ENCODE measurements at places on chromosomes 4 and X.

DNA sequence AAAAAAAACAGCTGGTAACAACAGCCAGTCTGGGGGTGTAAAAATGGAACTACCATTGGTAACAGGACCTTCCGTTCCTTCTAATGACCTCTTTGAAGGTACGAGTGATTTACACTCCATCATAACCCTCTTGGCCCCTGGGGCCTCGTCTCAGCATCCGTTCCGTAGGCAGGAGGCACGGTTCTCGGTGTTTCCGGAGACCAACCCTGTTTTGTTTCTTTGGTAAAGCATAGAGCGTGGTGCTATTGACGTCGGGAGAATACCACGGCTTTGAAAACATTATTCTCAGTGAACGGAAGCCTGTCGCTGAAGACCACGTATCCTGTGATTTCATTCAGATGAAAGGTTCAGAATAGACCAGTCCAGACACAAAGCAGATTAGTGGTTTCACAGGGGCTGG, 198.9 kb downstream of the ASMT start:
- DNase-seq = no peak

DNA sequence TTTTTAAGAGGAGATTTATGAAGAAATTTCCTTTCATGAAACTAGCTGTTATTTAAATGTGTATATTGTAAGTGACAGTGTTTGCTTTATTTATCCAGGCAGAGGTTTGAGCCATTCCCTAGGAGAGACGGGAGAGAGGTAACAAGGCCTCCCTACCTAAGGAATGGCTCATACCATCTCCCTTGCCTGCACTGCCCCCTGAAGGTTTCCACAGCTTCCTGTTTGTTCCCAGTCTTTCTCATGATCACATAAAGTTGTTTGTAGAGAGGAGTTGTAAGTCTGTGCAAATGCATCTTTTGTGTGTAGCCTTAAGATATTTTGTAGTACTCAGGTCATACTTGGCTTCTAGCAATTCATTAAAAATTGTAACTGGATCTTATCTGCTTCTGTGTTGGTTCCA, 1504.5 kb upstream of the PCDH10 start:
- no peak for DNase-seq

- DNase-seq = no peak
Observed at GRCh38 chrX:10797466-10797865, 177.1 kb upstream of the MID1 start.

- no peak for DNase-seq
Observed at GRCh38 chr4:187302457-187303150, 578.9 kb upstream of the FAT1 start.

GRCh38 chr4:166680796-166681195, 553.5 kb downstream of the SPOCK3 start:
- DNase-seq = no peak
